ENCODE measurements at places on chromosomes 3 and 15.

DNA sequence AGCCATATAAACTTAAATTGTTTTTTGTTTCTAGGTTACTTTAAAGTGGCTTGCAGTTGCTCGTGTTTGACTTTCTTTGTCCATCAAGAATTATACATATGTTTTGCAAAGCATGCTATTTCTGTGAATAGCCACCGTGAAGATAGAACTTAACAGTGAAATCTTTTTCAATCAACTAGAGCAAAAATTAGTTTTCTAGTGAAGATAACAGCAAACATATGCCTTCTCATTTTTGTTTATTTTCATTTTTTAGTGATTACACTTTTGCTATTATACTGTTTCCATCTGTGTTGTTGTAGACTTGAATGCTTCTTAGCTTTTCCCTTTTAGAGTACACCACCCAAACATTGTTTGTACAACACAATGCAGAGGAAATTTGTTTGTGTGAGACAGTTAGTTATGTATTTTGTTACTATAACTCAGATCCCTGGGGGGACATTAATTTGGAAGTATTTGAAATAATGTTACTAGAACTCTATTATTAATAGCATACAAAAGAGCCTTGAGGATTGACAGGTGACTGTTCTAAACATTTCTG, 62.8 kb downstream of the CRYBG3 start:
- DNase-seq: no peak

GRCh38 chr3:143362115-143362991, 242.8 kb downstream of the CHST2 start:
- DNase-seq: no peak

DNA sequence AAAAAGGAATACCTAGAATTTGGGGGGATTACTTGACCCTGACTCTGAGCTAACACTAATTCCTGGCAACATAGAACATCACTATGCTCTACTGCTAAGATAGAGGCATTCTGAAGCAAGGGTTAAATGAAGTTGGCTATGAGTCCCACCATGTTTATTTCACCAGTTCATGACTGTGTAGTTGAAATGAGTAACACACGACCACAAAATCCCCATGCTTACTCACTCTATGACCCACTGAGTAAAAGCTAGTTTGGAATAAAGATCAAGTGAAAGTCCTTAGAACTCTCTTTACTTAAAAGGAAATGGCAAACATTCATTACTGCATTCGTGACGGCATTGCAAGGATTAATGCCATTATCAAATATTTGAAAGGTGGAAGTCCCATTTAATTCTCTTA, 47.4 kb downstream of the MRPL46 start:
- DNase-seq: no peak

- DNase-seq: peak; percentile 63
Observed at GRCh38 chr3:120348065-120348990, 826 bp downstream of the LRRC58 start.

DNA sequence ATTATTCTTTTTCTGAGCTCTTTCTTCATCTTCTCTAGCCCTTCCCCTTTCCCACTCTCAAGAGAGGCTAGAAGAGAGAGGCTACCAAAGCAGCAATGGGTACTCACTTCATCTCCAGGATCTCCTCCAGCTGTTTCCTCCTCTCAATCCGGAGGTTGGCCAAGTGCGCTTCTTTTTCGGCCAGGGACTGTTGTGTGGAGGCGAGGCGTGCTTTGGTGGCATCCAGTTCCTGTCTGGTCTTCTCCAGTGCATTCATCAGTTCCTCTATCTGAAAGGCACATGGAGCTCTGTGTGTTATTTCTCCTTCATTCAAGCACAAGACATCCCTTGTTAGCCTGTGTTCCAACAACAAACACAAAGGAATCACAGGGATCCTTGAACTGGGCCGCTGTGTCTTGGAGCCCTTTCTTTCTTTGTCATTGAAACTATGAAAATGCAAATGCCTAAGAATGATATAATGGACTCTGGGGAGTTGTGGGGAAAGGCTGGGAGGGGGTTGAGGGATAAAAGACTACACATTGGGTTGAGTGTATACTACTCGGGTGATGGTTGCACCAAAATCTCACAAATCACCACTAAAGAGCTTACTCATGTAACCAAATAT, 401.3 kb upstream of the WNT5A start:
- DNase-seq: peak; percentile 15

- no peak for DNase-seq
Observed at GRCh38 chr3:18716101-18716500, 291.0 kb upstream of the SATB1 start.

- DNase-seq: no peak
Observed at GRCh38 chr3:17065315-17065714, 180.6 kb downstream of the PLCL2 start.

GRCh38 chr3:18098960-18099587, 326.1 kb downstream of the SATB1 start:
- DNase-seq: no peak

- no peak for DNase-seq
Observed at GRCh38 chr15:78149805-78150751, 916 bp downstream of the IDH3A start.

GRCh38 chr15:78978601-78979179, 33.8 kb upstream of the CTSH start:
- no peak for DNase-seq

DNA sequence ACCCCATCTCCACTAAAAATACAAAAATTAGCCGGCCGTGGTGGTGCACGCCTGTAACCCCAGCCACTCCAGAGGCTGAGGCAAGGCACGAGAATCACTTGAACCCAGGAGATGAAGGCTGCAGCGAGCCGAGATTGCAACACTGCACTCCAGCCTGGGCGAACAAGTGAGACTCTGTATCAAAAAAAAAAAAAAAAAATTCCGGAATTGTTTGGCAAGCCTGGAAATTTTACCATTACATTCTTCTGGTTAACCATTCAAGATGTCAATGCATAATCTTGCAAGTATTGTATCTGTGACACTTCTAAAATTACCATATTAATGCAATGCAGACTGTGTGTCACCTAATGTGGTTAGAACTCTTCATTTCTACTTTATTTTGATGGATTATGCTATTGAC, 67.0 kb downstream of the CSNK1G1 start:
- DNase-seq: no peak

DNA sequence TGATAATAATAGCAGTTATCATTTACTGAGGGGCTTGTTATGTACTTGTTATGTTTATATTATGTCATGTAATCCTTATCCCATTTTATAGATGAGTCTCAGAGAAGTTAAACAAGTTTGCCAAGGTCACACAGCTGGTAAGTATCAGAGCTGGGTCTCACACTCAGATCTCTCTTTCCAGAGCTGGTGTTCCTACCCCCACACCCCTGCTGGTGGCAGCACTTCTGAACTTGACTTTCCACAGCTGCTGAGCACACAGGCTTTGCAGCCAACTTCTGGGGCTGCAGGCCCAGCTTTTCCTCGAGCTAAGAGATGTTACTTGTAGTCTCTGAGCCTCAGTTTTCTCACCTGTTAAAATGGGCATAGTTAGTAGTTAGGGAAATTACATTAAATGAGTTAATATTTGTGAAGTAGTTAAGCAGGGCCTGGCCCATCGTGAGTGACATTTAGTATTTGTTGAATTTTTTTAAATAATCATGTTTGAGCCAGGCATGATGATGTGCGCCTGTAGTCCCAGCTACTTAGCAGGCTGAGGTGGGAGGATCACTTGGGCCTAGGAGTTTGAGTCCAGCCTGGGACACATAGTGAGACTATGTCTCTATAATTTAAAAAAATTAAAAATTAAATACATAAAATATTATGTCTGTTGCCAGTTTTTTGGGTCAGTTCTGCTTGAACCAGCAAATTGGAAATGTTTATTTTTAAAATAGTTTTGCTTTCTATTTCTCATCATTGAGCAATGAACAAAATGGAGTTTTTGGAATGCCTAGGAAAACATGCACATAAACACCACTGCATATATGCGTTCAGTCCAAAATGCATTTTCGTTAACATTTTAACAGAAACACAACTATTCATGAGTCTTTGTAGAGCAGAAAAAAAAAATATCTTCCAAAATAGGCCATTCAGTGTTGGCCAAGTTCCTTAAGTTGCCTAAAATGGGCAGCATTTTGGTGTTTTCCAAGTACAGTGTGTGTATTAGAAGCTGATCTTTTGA, 87.3 kb downstream of the SMAD6 start:
- peak; percentile 38 for DNase-seq

- no peak for DNase-seq
Observed at GRCh38 chr15:98648654-98649471, 524 bp downstream of the IGF1R start.

- DNase-seq: no peak
Observed at GRCh38 chr3:72912532-72912931, 24.7 kb downstream of the GXYLT2 start.

GRCh38 chr15:50241684-50242450, 23.7 kb downstream of the HDC start:
- no peak for DNase-seq

DNA sequence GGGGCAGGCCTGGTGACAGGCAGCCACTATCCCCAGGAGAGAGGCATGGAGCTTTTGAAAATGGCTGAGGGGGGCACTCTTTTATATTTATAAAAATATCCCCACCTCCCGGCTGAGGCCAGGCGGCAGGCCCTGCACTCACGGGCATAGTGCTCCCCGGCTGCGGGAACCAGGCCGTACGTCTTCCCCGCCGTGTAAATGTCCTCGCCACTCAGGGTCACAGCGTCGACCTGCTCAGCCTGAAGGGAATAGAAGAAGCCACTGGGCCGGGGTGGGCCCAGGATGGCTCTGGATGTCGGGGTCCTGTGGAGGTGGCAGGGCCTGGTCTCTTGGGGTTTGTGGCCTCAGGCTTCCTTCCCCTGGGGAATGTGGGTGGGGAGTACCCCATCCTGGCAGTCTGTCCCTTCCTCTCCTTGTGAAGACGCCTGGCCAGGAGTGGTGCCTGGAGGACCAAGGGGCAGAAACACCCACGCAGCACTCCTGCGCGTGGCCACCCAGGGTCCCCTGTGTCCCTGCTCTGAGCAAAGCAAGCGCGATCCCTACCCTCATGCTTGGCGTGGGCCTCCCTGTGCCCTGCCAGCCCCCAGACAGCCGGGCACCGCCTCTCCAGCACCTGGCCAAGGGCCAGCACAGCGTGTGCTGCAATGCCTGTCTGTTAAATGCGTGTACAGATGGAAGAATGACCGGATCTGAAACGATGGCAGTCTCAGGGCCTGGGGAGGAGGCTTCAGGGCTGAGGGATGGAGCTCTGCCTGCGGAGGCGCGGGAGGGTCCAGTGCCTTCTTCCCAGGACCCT, 18.9 kb downstream of the MELTF start:
- DNase-seq: no peak

GRCh38 chr3:183560607-183561006, 5.1 kb upstream of the KLHL6 start:
- DNase-seq: no peak

DNA sequence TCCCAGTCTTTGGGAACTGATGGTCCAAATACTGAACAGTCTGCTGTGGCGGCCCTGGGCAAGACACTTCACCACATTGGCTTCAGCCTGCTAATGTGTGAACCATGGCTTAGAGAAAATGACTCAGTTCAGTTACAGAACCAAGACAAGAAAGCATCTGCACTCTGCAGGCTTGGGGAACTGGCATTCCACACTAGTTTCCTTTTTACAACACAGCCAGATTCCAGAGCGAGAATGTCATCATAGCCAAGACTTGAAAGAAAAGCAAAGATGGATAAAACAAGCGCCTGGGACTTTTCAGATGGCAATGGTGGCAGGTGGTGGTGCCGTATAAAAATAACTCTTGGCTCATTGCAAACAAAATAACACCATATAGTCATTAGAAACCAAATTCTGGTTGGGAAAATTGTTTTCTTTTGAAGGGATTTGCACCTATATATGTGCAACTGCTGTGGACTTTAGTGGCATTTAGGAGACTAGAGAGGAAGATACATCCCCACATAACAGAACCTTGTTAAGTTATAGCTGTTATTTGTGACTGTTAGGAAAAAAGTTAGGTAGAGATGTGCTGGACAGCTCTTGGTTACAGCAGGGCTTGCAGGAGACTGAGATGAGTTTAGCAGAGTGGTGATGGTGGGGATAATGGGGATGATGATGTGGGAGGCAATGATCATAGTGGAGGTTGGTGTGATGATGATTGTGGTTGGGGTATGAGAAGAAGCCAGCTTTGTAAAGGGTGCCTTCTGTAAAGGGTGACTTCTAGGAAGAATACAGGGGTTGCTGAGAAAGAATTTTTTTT, 273.6 kb downstream of the THRB start:
- DNase-seq: no peak

DNA sequence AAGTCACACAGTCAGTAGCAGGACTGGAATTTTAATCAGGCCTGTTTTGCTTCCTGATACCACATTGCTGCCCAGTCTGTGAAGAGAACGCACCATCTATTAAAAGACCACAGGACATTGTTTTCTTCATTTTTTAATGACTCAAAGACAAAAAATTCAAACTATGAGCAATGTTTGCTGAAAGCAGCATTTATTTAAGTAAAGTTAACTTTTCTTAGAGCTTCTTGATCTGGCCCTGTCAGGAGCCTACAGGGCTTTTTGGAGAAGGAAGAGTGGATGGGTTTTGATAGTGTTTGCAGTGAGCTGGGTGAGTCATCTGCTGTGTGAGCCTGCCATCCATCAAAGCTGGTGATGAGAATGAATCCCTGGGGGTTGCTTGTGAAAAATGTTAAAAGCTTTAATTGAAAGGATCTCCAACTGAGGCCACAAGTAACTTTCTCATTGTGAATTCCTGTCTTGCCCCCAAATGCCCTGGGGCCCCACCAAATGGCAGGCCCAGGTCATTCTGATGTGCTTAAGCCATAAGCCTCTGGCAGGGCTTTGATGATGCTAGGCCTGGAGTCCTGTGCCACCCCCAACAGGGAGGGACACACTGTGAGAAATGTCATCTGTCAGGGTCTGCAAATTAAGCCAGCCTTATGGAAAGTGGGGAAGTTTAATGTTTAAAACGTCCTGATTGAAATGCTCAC, 136.2 kb upstream of the PFN2 start:
- DNase-seq: no peak

DNA sequence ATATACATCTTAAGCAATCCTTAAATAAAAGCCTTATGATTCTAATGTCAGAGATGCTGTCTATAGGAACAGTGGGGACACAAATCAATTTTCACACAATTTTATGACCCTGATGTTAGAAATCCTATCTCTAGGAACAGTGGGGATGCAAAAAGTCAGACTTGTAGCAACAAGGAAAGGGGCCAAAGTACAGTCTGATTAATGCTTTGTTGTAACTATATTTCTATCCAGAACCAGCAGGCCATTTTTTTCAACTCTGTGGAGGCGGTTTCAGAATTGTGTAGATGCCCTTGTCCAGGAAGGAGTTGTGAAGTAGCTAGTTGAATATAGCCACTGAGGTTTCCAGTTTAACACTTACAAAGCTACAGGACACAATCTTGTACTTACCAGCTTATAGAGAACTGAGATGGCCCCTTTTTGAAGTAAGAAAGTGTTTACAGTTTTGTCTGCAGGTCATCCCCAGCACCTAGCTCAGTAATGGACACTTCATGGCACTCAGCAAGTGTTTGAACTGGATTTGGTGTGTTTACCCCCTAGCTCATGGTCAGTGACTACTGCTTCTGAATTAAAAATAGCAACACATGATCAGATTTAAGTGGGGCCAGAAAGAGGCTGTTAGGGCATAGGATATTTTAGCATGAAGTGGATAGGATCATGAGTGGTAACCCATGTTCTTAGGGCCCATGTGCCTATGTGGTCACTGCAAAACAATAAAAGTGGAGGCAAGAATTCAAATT, 54.3 kb downstream of the RAB7A start:
- DNase-seq: no peak

- DNase-seq: no peak
Observed at GRCh38 chr3:152296971-152297370, 28.2 kb downstream of the MBNL1 start.

All from HL-60 (cell line).